Large intestine (tissue), 12 donors: ENCODE measurements at places on chromosomes 4 and X. TPM values are rescaled to one million over a fixed set of nuclear protein-coding genes. Genes with fewer than 3 reads are reported as not detected.

- no peak for DNase-seq
Measured at GRCh38 chrX:5617666-5618065, 611.0 kb downstream of the NLGN4X start.

DNA sequence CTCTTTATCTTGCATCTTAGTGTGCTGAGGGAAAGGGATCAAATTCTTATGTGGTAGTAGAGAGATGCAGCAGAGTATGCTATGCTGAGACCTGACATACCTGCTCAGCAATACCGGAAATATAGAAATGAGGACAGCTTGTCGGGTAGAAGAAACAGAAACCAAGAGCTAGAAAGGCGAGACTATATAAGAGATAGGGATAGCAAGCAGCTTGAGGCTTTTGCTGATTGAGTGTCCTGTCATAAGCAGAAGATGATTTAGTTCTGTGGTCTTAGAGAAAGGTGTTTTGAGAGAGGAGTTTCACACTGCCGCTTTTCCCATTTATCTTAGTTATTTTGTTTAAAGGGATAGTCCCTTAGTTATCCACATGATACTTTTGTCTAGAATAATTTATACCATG, 31.7 kb downstream of the USP9X start:
- DNase-seq, result peak; percentile 40

- no peak for DNase-seq
Measured at GRCh38 chrX:134622813-134623185, 35.5 kb downstream of the PLAC1 start.

- no peak for DNase-seq
Measured at GRCh38 chr4:124055896-124056295, 656.6 kb downstream of the ANKRD50 start.

IL9R gene
- polyA plus RNA-seq, result 0.48 TPM

SLC16A2 gene
- polyA plus RNA-seq, result 7.2 TPM
